Upper lobe of left lung (tissue), 6 donors: ENCODE measurements at places on chromosomes 7 and 10. TPM values are rescaled to one million over a fixed set of nuclear protein-coding genes. Genes with fewer than 3 reads are reported as not detected.

DNA sequence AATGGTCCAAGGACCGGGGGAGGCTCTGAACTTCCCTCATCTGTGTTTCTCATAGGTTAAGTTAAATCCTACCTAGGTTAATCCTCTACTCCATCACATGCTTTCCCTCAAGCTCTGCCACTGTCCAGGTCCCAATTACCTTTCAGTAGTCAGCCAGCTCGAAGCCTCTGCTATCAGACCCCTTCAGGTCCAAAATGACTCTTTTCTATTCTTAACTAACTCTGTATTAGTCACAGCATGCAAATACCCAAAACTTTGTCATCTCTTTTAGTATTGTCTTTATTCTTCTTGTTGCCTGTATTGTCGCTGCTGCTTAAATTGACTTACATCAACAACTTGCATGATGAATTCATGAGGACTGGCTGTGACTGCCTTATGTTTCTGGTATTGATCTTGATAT is 15.3 kb downstream of the PPP1R17 start:
- H3K4me3 ChIP-seq: no peak overlapping the region
- no peaks in the 10 kb centered on the region for H3K27me3 ChIP-seq
- H3K36me3 ChIP-seq: no peaks in the 10 kb centered on the region
- H3K27ac ChIP-seq: no peak overlapping the region

The EN2 gene
- not detected for total RNA-seq

- no peaks in the 10 kb centered on the region for H3K4me1 ChIP-seq
- H3K27ac ChIP-seq: no peak overlapping the region
- no peaks in the 10 kb centered on the region for H3K27me3 ChIP-seq
- DNase-seq: no peak
- H3K4me3 ChIP-seq: no peak overlapping the region
Observed at GRCh38 chr10:130062976-130063375, 47.7 kb downstream of the C10orf143 start.

- no peaks in the 10 kb centered on the region for H3K4me1 ChIP-seq
- no peaks in the 10 kb centered on the region for H3K27me3 ChIP-seq
- no peak overlapping the region for H3K4me3 ChIP-seq
- no peaks in the 10 kb centered on the region for H3K36me3 ChIP-seq
Observed at GRCh38 chr7:34260279-34260678, 354.9 kb downstream of the BMPER start.

DNA sequence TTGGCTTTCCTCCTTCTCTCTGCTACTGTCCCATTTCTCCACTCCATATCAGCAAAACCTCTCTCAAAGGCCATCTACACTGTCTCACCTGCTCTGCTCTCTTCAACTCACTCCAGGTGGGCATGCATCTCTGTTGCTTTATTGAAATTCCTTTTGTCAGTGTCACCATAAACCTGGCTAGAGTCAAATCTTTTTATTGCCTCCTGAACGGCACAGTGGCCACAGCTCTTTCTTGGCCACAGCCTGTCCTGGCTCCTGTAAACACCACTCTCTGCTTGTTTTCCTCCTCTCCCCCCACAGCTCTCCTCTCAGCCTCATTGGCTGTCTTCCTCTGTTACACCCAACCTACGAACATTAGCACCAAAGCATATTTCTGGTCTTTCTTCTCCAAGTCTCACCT is 31.1 kb upstream of the TMEM273 start:
- H3K36me3 ChIP-seq: no peaks in the 10 kb centered on the region
- no peaks in the 10 kb centered on the region for H3K27me3 ChIP-seq
- H3K4me1 ChIP-seq: no peaks in the 10 kb centered on the region
- H3K27ac ChIP-seq: no peak overlapping the region

The VGF gene
- not detected for total RNA-seq

The WIPF3 gene
- 0.88 TPM for total RNA-seq

GRCh38 chr10:72272689-72273409 is 875 bp upstream of the DDIT4 start:
- H3K4me3 ChIP-seq: peak overlapping the region; percentile 52
- DNase-seq: peak; percentile 94
- H3K36me3 ChIP-seq: peaks cover 10% of the 10 kb centered on the region
- peak overlapping the region; percentile 93 for H3K27ac ChIP-seq

DNA sequence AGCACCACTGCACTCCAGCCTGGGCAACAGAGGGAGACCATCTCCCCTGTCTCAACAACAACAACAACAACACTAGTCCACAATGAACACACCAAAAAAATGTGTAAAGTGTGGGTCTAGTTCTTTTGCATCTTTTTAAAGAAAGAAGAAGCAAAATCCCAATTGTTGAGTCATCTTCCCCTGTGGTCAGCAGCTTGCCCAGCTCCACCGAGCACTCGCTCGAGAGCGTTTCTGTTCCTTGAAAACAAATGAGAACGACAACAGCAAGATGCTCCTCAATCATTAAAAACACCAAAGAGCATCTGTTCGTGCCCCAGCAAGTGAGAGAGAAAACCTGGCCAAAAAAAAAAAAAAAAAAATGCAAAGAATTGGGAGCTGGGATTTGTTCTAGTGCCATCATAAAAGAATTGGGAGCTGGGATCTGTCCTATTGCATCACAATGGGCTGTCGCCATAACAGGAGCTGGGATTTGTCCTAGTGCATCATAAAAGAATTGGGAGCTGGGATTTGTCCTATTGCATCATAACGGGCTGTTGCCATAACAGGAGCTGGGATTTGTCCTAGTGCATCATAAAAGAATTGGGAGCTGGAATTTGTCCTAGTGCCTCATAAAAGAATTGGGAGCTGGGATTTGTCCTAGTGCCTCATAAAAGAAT is 118.1 kb downstream of the PTPRN2 start:
- no peak for DNase-seq
- H3K4me1 ChIP-seq: no peaks in the 10 kb centered on the region
- no peak overlapping the region for H3K27ac ChIP-seq
- no peak overlapping the region for H3K4me3 ChIP-seq
- no peaks in the 10 kb centered on the region for H3K36me3 ChIP-seq
- no peaks in the 10 kb centered on the region for H3K27me3 ChIP-seq

- H3K4me1 ChIP-seq: peaks cover 8% of the 10 kb centered on the region
- H3K27me3 ChIP-seq: no peaks in the 10 kb centered on the region
- H3K4me3 ChIP-seq: peak overlapping the region; percentile 53
- no peaks in the 10 kb centered on the region for H3K36me3 ChIP-seq
Observed at GRCh38 chr7:93890041-93890463, 501 bp downstream of the TFPI2 start.

GRCh38 chr7:68334216-68334615 is 1264.1 kb upstream of the AUTS2 start:
- H3K36me3 ChIP-seq: no peaks in the 10 kb centered on the region
- H3K4me3 ChIP-seq: no peak overlapping the region
- no peaks in the 10 kb centered on the region for H3K27me3 ChIP-seq
- no peaks in the 10 kb centered on the region for H3K4me1 ChIP-seq
- no peak for DNase-seq
- H3K27ac ChIP-seq: no peak overlapping the region
